ENCODE measurements at places on chromosomes 6 and 20.
A peak's percentile ranks its signal among the peaks of the same experiment; 100 is the strongest.

DNA sequence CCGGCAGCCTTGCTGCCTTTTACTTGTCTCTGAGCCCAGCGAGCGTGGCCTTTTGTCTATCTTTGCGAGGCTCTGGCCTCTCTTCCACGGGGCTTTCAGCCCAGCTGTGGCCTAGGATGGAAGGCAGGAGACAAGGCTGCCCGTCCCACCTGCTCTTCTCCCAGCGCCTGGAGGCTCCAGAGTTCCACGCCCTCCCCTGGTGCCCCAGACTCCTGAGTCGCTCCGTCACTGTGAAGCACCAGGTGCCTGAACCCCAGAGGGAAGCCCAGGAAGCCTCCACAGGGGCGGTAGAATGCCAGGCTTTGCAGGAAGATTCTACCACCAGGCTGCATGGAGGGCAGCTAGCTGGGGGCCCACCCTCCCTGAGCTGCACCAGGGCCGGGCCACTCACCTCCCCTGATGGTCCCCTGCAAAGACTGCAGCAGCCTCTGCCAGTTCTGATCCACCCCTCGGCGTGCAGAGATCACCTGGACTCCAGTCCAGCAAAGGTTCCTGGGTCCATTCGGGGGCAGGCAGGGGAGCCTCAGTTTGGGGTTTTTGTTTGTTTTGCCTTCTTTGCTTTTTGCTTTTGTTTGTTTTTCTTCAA lies 384.6 kb downstream of the CDH4 start:
- DNase-seq: no peak

DNA sequence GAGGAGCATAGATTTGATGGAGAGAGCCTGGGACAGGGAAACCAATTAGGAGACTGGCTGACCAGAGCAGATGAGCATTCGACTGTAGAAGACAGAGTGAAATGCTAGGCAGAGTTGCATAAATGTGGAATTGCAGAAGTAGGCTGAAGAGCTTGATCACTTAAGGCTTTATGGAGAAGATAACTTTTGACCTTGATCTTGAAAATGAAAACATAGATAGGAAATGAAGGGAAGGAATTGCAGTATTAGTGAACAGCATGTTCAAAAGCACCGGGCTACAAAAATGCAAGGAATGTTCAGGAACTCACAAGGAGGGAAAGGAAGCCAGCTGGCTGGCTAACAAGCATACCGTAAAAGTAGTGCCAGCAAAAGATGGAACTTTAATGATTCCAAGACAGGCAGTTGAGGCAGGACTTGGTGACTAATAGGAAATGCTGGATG lies 20.5 kb upstream of the LTV1 start:
- no peak for DNase-seq

DNA sequence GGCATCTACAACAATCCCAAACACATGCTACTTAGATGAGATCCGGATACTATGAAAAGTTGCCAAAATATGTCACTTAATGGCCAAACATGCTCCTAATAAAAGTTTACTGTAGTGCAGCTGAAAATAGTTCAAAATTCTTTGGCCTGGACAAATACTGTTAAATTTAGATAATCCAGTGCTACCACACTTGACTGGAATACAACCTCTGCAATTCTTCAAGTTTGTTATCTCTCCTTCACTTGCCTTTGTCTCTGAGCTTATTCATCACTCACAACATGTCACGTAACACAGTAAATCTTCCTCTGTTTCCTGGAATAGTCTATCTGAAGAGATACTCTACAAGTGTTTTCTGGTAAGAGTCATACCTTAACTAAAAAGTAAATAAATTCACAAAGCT lies 10.5 kb upstream of the PLN start:
- DNase-seq: no peak

DNA sequence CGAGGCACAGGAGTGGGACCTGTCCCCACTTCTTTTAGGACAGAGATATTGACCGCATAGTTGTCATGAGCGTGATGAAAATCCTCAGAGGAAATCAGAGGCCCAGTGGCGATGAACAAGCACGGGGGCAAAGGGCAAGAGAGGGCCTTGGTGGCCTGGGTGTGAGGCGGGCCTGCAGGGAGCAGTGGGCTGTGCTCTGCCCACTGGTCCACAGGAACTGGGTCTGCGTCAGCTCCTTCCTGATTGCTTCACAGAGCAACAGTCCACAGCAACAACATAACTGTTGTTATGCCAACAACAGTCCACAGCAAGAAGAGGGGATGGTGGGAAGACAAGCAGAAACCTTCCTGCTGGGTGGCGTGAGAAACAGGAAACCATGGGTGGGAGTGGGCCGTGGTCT lies 335.6 kb downstream of the ZFAND3 start:
- DNase-seq: no peak

- no peak for DNase-seq
These were observed 88.8 kb downstream of the ATP9A start for GRCh38 chr20:51679254-51679921.

- no peak for DNase-seq
These were observed 21.1 kb downstream of the ELOVL2 start for GRCh38 chr6:11023032-11023431.

- no peak for DNase-seq
These were observed 2.3 kb upstream of the ADGRB3 start for GRCh38 chr6:68632734-68633133.

GRCh38 chr6:7646394-7646793 lies 56.4 kb downstream of the SNRNP48 start:
- no peak for DNase-seq

- DNase-seq: no peak
These were observed 16.7 kb downstream of the TAB2 start for GRCh38 chr6:149334201-149334600.

DNA sequence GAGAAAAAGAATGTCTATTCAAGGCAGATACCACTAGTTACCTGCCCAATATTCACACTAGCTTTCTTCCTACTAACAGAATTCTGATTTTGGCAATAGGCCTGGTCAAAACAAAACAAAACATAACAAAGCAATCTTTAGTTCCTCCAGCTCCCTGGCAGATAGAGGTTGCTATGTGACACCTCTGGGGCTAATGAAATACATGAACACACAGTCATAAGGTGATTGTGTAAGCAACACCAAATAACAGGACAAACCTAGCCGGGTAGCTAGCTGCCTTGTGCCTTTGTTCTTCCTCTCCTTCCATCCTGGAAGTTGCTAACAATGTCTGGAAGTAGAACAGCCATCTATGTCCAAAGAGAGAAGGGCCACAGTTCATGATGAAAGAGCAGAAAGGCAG lies 6.0 kb upstream of the HMGN3 start:
- no peak for DNase-seq

GRCh38 chr6:118649918-118650581 lies 1.3 kb downstream of the CEP85L start:
- peak; percentile 45 for DNase-seq

- no peak for DNase-seq
These were observed 232.8 kb downstream of the GJA1 start for GRCh38 chr6:121668259-121668658.

DNA sequence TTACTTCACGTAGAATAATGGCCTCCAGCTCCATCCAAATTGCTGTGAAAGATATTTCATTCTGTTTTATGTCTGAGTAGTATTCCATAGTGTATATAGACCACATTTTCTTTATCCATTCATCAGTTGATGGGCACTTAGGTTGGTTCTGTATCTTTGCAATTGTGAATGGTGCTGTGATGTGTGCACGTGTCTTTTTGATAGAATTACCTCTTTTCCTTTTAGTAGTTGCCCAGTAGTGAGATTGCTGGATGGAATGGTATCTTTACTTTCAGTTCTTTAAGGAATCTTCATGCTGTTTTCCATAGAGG lies 91.8 kb downstream of the CARMIL1 start:
- no peak for DNase-seq

GRCh38 chr6:21953831-21954801 lies 342.7 kb downstream of the PRL start:
- peak; percentile 55 for DNase-seq

DNA sequence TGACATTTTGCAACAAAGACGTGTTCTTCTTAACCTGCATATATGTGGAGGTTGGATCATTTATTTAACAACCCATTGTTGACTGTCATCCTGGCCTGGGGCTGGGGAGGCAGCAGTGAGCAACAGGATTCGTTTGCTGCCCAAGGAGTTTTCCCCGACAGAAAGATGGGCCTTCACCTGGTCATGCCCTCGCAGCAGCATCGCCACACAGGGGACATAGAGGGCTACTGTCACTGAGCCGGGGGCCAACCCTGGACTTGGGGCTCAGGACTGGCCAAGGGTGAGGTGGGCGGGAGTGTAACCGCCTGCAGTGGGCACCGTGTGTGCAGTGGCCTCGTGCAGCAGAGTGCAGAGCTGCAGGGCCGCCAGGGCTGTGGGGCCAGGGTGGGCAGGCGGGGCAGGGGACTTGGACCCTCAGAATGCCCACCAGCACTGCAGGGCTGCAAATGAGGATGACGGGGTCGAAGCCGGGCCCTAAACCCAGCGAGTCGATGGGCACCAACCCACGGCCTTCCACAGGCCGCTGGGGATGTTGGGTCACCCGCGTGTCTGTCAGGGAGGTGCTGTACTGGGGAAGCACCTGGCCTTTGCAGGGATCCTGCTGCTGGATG lies 11.8 kb downstream of the DUSP22 start:
- peak; percentile 35 for DNase-seq

GRCh38 chr6:113644861-113645575 lies 212.1 kb upstream of the MARCKS start:
- no peak for DNase-seq

GRCh38 chr6:20826378-20826777 lies 292.1 kb downstream of the CDKAL1 start:
- no peak for DNase-seq

DNA sequence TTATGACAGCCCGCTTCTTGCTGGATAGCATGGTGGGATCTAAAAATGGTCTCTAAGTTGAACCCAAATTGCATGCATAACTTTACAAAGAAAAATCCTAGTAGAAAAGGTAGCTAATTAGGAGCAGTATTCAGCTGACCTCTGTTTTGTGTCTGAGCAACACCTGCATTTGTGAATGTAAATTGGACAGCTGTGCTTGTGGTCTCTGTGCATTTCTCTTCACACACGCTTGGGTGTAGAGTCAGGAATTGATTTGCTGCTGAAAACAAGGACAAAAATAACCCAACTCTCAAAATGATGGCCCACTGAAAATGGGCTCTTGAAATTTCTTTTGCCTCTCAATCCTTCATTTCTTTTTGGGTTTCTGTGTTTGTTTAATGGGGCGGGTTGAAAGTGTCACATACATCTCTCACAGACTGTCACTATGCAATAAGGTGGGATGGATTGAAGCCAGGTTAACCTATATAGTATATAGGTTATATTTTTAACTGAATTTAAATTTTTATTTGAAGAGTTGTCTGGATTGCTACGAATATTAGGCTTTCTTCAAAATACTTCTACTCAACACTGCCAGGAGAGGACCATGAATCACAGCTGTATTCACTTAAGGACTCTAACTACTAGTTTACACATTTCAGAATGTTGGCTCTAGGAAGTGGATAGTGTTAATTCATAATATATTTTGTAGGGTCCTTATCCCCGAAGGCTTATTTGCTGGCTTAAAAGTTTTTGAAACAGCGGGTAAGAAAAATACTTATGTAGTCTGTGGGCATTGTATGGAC lies 46.5 kb downstream of the SOBP start:
- no peak for DNase-seq

- no peak for DNase-seq
These were observed 258.8 kb downstream of the GMPR start for GRCh38 chr6:16496991-16497801.

DNA sequence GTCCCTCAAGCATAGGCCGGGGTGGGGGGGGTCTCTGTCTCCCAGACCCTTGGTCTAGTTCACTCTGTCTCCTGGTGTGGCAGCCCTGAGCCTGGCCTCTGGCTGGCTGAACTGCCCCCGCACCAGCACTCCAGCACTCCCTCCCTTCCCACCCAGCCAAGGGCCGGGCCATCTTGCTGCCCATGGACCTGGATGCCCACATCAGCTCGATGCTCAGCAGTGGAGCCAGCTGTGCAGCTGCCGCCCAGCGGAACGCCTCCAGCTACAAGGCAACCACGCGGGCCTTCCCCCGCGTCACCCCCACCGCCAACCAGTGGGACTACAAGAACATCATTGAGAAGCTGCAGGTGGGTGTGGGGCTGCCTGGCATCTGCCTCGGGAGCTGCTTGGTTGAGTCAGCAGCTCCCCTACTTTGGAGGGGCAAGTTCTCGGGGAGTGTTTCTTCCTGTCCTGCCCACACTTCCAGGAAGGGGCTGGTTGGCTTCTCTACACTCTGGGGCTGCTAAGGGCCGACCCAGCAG lies 28.4 kb downstream of the UQCC2 start:
- DNase-seq: no peak

DNA sequence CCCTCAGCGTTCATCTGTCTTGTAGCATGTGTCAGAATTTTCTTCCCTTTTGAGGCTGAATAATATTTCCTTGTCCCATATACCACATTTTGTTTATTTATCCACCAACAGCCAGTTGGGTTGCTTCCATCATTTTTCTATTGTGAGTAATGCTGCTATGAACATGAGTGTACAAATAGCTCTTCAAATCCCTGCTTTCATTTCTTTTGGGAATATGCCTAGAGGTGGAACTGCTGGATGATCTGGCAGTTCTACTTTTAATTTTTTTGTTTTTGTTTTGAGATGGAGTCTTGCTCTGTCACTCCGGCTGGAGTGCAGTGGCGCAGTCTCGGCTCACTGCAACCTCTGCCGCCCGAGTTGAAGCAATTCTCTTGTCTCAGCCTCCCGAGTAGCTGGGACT lies 64.7 kb downstream of the SASH1 start:
- no peak for DNase-seq

DNA sequence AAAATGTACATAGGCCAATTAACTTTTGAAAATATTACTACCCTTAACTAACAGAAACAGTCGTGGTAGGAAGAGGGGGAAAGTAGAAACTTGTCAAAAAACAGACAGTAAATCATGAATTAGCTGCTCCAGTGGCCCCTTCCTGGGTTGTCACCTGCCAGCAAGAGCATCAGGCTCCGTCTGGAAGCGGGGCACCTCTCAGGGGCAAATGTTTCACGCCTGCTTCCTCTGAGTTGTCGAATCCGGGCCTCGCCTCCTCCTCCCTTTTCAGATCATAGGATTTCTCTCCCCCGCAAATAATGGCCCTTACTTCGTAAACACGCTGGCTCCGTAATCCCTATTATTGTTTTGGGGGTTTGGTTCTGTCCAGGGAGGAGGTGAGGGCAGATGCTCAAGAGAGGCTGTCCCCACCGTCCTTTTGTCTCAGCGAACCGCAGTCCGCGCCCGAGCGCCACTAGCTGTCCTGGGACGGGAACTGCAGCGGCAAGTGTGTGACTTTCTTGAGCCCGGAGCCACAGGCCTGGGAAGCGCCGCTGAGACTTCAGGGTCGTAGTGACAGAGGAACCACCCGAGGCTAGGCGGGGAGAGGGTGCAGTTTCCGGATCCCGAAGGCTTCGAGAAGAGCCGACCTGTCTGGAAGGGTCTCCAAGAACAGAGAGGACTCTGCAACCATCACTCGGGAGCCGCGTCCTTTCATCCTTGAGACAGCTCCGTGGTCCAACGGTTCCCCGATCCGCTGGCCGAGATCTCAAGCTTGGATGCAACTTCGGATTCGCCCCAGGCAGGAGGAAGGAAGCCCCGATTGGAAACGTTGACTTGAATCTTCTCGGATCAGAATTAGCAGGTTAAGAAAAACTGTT lies 214.5 kb upstream of the ZNF184 start:
- peak; percentile 65 for DNase-seq

GRCh38 chr20:50321797-50322480 lies 131.3 kb downstream of the CEBPB start:
- no peak for DNase-seq

GRCh38 chr6:37799263-37799644 lies 20.3 kb upstream of the ZFAND3 start:
- DNase-seq: no peak
